ENCODE measurements at places on chromosomes 6 and 20.

- peak; percentile 87 for DNase-seq
- H3K27ac ChIP-seq = no peak overlapping the region
- no peaks in the 10 kb centered on the region for H3K27me3 ChIP-seq
- H3K4me1 ChIP-seq = peaks cover 5% of the 10 kb centered on the region
Observed at GRCh38 chr6:722077-722524, 29.2 kb upstream of the EXOC2 start.

DNA sequence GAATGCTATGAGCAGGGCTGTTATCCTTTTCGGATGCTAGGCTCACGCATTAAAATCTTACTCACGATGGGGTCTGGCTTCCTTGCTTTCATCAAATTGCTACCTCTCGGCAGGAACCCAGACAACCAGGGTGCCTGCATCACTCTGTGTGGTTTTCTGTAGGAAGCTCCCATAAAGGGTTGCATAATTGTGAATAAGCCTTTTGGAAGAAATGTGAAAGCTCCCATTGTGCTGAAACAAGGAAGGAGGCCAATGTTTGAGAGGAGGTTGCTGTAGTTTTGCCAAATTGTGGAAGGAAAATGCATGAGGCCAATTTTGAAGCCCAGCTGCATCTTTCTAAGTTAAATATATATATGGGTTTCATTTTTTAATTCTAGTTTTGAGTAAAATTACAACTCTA is 615.5 kb downstream of the C6orf118 start:
- no peak overlapping the region for H3K4me3 ChIP-seq
- no peaks in the 10 kb centered on the region for H3K36me3 ChIP-seq
- H3K27me3 ChIP-seq = no peaks in the 10 kb centered on the region
- H3K4me1 ChIP-seq = no peaks in the 10 kb centered on the region

DNA sequence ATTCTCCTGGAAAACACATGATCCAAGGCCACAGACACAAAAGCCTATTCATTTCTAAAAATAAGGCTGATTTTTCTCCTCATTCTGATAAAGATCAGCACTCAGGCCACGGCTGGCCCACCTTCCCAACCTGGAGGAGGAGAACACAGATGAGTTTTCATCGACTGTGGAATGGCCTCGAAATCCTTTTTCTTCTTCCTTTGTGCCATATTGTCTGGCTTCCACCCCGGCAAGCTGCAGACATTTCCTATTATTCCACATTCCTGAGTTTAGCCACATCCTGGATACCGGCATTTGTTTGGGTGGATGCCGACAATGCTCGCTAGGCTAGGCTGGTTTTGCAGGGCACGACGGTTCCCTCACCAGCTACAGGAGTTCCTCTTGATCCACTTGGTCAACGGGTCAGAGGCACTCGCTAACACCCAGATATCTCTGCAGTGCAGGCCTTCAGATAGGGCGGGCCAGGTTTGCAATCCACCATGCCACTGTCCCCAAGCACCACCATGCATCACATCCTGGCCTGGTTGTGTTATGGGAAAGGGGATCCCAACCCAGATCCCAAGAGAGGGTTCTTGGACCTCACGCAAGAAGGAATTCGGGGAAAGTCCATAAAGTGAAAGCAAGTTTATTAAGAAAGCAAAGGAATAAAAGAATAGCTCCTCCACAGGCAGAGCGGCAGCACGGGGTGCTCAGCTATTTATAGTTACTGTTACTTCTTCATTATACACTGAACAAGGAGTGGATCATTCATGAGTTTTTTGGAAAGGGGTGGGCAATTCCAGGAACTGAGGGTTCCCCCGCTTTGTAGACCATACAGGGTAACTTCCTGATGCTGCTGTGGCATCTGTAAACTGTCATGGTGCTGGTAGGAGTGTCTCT is 4.2 kb upstream of the CTSZ start:
- peak overlapping the region; percentile 23 for H3K4me3 ChIP-seq
- H3K36me3 ChIP-seq = no peaks in the 10 kb centered on the region
- peaks cover 37% of the 10 kb centered on the region for H3K4me1 ChIP-seq
- H3K27me3 ChIP-seq = no peaks in the 10 kb centered on the region
- no peak for DNase-seq

GRCh38 chr6:147434076-147434475 is 74.4 kb upstream of the SAMD5 start:
- H3K27me3 ChIP-seq = no peaks in the 10 kb centered on the region
- no peak for DNase-seq
- H3K4me3 ChIP-seq = no peak overlapping the region
- H3K27ac ChIP-seq = no peak overlapping the region
- no peaks in the 10 kb centered on the region for H3K4me1 ChIP-seq
- H3K36me3 ChIP-seq = no peaks in the 10 kb centered on the region

- no peak overlapping the region for H3K27ac ChIP-seq
- no peak overlapping the region for H3K4me3 ChIP-seq
- H3K27me3 ChIP-seq = peaks cover 5% of the 10 kb centered on the region
- no peak for DNase-seq
- H3K4me1 ChIP-seq = no peaks in the 10 kb centered on the region
Observed at GRCh38 chr20:24729896-24730605, 219.0 kb upstream of the CST7 start.

DNA sequence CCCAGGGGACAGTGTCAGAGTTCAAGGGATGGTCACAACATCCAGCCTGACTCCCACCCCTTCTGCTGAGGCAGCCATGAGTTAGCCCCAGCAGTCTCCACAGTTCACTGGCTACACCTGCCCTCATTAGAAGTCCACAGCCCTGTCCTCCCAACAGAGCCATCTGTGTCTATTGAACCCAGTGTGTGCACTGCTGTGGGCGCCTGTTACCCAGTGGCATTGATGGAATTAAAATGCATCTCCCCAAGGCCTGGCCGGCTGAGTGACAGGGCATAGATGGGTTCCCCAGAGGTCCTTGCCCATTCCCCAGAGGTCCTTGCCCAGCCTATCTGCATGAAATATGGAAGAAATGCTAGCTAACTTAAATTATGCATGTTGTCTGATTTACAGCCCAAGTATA is 73.3 kb downstream of the PCSK2 start:
- DNase-seq = no peak
- no peaks in the 10 kb centered on the region for H3K27me3 ChIP-seq
- no peaks in the 10 kb centered on the region for H3K36me3 ChIP-seq
- no peak overlapping the region for H3K4me3 ChIP-seq

DNA sequence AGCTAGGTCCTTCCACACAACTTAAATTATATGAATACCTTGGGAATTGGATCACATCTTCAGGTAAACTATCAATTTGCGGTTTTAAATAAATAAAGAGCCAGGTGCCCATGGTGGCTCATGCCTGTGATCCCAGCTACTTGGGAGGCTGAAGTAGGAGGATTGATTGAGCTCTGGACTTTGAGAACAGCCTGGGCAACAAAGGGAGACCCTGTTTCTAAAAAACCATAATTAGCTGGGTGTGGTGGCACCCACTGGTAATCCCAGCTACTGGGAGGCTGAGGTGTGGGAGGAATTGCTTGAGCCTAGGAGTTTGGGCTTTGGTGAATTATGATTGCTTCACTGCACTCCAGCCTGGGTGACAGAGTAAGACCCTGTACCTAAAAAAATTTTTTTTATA is 3.4 kb downstream of the GMNN start:
- no peak for DNase-seq
- H3K27me3 ChIP-seq = no peaks in the 10 kb centered on the region
- H3K4me3 ChIP-seq = no peak overlapping the region

Data from lower lobe of right lung (tissue), 2 donors.